Stimulated activated CD8-positive, alpha-beta memory T cell treated with anti-CD3 and anti-CD28 coated beads, Interleukin-7, amount 100 ng/mL, for 48 hours (primary cell): ENCODE measurements at places on chromosomes 11 and 22.

DNA sequence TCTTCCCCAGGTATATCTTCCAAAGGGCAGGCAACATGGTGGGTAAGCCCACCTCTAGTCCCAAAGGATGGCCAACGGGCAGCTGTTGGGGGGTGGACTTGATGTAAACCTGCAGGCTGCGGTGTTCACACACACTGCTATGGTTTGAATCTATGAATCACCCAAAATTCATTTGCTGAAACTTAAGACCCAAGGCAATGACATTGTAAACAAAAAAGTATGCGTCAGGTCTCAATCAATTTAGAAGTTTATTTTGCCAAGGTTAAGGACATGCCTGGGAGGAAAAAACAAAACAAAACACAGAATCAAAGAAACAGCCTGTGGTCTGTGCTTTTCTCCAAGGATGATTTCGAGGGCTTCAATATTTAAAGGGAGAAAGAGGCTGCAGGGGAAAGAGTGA is 18.3 kb downstream of the RCN1 start:
- DNase-seq: no peak

GRCh38 chr11:6670202-6670830 is 12.8 kb downstream of the MRPL17 start:
- no peak for DNase-seq

GRCh38 chr11:133776671-133777367 is 68.5 kb downstream of the SPATA19 start:
- DNase-seq: no peak

DNA sequence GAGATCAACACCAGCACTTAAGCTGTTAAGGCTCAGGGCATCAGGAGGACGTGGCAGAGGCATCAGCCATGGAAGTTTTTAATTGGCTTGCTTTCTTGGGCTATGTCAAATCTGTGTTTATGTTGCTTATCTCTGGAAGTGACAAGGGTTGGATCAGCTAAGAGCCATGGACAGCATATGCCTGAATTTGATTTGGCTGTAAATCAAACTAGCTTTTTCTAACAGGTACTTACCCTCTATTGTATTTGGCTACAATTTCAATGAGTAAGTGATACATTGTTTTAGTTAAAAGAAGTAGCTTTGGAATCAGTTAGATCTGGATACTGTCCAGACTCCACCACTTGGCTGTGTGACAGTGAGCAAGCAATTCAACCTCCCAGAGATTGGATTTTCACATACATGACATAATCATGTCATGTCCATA is 936.6 kb downstream of the OPCML start:
- no peak for DNase-seq

- DNase-seq: no peak
Observed at GRCh38 chr11:66879999-66880398, 23.1 kb downstream of the LRFN4 start.

DNA sequence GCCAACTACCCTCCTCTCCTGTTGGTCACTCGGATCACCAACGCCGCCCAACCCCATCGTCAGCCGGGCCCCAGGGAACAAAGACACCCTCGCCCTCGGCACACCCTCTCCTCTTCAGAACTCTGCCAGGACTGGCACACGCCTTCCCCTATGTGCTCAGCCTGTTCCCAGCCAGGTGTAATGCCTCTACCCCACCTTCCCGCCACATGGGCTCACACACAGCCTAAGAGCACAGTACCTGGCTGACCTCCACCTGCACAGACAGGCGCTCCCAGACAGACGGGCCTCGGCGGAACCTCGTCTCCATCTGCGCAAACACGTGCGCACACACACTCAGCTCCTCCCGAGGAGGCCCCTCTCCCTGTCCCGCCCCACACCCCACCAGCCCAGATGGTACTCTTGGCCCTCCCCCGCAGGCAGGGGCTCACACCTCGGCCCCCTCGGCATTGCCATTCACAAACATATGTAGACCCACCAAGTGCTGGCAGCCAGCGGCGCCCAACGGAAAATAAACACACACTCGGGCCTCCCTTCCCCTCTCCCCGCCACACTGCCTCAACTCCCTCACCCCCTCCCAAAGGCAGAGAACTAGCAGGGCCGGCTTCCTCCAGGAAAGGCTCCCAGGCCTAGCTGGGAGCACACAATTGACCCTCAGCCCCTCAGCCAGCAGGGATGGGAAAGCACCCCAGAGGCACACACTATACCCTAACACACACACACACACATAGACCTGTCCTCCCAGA is 8.5 kb downstream of the ELFN2 start:
- no peak for DNase-seq

DNA sequence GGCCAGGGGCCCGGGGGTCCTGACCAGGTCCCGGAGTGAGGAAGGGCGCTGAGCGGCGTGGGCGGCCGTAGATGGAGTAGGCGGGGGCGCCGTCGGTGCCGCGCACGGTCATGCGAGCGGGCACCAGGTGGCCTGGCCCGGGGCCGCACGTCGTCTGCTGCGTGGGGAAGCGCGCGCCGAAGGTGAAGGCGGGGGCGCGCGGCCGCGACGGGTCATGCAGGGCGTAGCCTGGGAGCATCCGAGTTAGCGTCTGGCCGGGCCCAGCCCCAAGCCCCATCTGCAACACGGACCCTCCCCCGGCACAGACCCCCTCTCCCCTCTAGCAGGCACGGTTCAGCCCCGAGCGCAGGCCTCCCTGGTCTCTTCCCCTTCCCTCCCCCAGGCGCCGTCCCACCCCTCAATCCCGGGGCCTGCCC is 1.7 kb upstream of the TYMP start:
- no peak for DNase-seq
